ENCODE measurements at places on chromosomes 5 and 9.

DNA sequence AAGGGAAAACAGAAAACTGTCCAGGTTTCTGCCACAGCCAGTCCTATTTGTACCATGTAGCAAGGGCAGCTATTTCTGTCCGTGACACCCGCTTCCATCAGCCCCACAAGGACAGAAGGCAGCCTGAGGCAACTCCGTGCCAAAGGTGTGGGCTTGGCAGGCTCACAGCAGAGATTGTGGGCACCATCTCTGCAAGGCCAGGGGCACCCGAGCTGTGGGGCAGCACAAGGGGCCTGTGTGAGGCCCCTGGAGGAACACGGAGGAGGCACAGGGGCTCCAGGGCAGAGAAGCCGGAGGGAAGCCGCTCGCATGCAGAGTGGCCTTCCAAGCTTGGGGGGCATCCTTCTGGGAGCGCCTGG, 43.5 kb downstream of the COL23A1 start:
- DNase-seq, result no peak

GRCh38 chr5:57199866-57200265, 26.0 kb downstream of the GPBP1 start:
- DNase-seq, result no peak

GRCh38 chr5:101678481-101679193, 617.4 kb downstream of the SLCO4C1 start:
- peak; percentile 66 for DNase-seq

DNA sequence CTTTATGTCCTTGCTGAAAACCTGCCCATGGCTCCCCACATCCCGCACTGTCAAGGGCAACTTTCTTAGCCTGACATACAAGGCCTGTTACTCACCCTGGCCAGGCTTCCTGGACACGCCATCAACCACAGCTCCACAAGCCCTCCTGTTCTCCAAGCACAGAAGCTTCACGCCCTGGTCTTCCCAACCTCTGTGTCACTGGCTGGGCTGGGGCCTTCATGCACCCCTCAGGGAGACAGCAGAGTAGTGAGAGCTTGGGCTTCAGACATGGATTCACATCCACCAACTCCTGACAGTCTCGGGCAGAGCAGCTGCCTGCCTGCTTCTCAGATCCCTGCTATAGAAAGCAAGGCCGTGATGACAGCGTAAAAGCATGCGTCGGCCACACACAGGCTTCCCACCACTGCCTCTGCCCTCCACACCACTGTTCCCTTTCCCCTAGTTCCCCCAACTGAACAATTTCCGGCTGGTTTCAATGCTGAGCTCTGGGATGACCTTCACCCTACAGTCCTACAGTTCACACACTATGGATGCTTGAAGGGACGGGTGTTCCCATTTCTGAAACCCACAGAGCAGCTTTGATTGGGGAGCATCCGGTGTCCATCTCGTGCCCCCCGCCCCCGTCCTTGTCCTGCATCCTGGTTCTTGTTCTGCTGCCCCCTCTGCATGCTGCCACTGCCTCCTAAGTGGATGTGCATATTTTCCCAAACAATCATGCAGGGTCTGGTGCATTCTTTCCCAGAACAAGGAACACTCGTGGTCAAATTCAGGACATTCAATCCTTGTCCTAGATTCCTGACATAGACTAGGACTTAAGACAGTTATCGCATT, 33.4 kb upstream of the ADAMTS2 start:
- DNase-seq, result no peak

DNA sequence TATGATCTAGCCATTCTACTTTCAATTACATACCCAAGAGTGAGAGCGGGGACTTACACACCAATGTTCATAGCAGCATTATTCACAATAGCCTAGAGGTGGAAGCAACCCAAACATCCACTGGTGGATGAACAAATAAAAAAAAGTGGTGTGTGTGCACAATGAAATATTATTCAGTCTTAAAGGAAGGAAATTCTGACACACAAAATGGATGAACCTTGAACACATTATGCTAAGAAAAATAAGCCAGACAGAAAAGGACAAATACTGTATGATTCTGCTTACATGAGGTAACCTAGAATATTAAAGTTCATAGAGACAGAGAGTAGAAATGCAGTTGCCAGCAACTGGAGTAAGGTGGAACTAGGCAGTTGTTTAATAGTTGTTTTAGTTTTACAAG, 22.1 kb downstream of the ETF1 start:
- no peak for DNase-seq

DNA sequence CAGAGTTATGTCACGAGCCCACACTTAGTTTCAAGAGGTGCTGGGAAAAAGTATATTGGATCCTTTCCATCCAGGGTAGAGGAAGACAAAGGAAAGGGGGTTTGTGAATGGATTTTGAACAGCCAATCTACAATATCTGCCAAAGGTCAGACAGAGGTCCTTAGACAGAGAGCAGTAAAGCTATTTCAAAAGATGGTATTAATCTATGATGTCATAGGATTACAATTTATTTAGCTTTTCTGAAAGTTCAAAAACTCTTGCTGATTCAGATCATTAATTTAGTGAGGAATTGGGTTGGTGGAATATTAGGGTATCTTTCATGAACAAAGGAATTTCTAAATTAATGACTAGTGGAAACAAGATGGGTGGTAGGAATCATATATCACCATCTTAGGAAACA, 126.9 kb downstream of the NTRK2 start:
- DNase-seq, result no peak

DNA sequence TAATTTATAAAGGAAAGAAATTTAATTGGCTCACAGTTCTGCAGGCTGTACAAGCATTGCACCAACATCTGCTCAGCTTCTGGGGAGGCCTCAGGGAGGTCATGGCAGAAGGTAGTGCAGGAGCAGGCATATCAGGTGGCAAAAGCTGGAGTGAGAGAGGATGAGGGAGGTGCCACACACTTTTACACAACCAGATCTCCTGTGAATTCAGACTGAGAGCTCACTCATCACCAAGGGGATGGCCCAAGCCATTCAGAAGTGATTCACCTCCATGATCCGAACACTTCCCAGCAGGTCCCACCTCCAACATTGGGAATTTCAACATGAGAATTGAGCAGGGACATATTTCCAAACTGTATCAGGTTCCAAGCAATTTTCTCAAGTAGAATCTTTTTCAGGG, 84.7 kb upstream of the BRINP1 start:
- DNase-seq, result no peak

DNA sequence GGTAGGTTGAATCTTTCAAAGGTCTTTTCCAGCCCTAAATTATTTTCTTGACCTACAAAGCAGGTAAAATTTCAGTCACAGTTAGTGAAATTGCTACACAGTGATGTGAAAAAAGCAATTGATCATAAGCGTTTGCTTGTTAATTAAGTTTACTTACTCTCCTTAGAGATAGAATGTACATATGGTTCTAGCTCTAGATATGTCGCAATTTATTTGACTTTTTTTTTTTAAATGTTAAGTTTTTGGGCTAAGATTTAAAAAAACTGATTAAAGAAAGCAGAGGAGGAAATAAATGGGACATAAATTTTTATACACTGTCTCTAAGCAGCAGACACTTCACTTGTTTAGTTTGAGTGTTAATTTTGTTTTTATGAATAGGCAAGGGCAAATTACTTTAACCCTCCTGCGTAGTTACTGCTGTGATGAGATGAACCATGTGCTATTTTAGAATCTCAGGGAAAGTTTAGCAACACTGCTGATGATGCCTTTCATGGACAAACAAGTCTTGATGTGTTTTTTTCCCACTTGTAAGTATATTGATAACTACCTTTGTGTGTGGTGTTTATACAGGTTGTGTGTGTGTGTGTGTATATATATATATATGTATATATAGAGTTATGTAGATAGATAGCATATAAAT, 38.3 kb upstream of the FAM120AOS start:
- no peak for DNase-seq

- no peak for DNase-seq
Measured at GRCh38 chr9:90029996-90030395, 425.2 kb downstream of the GADD45G start.

DNA sequence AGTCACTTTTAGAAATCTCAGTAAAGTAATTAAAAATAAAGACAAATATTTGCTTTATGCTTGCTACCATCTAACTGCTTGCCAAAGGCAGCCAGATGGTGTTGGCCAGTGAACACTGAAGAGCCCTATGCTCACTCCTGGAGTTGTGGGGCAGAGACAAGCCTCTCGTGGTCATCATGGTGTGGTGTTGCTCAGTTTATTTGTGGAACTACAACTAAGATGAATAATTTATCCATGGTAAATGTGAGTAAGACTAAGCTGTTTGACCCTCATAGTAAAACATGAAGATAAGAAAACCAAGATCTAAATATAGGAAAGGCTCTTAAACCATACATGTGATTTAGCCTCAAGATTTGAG, 100.7 kb downstream of the PDE8B start:
- no peak for DNase-seq

DNA sequence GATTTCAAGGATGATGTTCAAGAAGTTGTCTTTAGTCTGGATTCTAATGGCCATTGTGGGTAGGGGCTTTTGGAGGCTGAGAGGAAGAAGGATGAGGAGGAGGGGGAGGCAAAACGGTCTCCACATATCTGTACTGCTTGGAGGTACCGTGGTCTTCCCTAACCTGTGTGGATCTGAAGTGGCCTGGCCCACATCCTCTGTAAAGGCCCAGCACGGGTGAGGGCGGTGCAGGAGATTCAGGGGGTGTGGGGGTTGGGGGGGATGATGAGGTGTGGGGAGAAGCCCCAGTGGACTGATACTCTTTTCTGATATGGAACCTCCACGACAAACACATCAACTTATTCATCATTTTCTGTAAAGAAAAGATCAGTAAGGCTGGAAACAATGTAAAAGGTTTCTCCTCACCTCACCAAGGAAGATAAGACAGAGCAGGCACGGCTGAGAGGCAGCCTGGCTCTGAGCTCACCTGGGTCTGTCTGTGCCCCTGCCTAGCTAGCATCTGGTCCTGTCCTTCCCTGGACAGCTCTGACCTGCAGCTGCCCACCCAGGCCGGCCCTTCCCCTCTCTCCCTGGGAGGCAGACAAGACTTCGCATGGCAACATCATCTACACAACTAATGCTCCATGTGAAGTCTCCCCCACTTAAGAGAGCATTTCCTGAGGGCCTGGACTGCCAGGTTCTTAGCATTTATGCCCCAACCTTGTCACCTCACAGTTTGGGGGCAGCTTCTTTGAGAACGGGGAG, 5.6 kb upstream of the IL3 start:
- peak; percentile 44 for DNase-seq

DNA sequence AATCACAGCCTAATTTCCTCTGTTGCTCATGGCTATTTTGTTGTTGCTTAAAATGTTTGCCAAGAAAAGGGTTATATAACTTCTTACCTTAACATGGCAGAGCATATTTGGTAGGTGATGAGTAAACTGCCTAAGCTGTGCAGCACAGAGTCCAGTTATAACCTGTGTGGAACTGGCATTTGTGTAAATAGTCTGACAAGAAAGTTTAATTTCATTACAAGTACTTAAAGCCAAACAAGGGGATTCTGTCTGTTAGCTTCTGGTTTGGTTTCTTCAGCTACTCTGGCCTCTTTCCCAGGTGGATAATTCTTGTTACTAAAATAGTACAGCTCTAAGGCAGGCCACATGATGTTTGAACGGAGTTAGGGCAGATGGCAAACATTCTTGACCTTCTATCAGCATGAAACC, 72.2 kb downstream of the PTCD2 start:
- no peak for DNase-seq

GRCh38 chr5:157184117-157184670, 3.6 kb downstream of the ITK start:
- DNase-seq, result no peak

DNA sequence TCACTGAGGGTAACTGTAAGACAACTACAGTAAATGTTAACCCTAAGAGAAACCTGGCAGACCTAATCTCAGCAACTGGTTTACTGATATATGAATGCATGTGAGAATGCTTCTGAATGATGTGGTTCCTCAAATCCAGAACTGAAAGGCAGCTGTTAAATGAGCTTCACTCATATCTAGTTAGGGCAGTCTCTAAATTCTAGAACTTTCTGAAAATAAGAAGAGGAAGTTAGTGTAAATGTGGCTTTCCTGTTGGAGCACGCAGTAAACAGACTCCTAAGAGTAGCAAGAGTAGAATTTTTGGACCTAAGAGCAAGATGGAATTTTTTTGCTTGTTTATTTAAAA, 117.9 kb upstream of the KCNN2 start:
- no peak for DNase-seq

DNA sequence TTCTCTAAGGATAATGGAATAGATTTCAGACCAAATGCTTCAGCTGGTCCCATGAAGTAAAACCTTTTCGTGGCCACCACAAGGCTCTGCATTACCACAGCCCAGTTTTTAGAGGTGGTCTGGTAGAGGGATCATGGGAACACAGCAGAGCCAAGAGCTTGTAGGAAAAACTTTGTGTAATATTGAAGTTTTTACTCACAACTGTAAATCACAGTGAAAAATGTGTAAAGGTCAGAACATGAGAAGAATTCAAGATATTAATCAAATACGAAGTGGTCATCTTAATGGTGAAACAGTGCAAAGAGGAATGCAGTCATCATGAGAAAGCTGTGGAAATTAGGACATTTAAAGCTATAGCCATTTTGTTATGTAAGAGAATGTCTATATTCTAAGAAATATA, 197.5 kb downstream of the NPR3 start:
- DNase-seq, result no peak

DNA sequence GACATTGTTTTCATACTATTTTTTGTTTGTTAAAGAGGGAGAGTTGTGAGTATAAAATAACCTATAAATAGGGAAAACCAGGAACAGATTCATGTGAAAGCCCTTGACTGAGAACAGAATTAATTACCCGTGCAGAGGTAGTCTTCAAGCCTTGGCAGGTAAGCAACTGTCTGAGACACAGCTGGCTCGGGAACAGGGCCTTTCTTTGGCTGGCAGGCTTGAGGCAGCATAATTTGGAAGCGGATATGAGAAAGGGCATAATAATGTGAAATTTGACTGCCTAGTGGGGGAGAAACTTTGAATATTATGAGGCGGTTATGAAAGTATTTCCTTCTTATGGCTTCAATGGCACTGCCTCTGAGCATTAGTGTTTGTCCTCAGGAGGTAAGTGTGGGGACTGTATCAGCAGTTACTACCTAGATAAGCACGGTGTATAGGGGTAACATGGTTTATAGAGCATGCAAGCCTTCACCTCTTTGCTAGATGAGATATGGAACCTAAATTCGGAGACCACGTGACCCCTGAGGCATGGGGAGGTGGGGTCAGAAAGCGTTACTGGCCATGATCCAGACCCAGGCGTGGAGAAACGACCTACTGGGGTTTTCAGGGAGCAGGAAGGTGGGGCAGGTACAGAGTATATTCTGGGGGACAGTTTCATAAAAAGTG, 210.2 kb upstream of the GAS1 start:
- DNase-seq, result no peak

GRCh38 chr9:2269778-2270177, 254.6 kb downstream of the SMARCA2 start:
- DNase-seq, result no peak
